ENCODE measurements at places on chromosomes 3 and 15.

GRCh38 chr3:138271189-138271794, 58.4 kb downstream of the NME9 start:
- no peak for DNase-seq

- DNase-seq, result peak; percentile 17
Observed at GRCh38 chr3:27289769-27290413, 79.3 kb downstream of the NEK10 start.

DNA sequence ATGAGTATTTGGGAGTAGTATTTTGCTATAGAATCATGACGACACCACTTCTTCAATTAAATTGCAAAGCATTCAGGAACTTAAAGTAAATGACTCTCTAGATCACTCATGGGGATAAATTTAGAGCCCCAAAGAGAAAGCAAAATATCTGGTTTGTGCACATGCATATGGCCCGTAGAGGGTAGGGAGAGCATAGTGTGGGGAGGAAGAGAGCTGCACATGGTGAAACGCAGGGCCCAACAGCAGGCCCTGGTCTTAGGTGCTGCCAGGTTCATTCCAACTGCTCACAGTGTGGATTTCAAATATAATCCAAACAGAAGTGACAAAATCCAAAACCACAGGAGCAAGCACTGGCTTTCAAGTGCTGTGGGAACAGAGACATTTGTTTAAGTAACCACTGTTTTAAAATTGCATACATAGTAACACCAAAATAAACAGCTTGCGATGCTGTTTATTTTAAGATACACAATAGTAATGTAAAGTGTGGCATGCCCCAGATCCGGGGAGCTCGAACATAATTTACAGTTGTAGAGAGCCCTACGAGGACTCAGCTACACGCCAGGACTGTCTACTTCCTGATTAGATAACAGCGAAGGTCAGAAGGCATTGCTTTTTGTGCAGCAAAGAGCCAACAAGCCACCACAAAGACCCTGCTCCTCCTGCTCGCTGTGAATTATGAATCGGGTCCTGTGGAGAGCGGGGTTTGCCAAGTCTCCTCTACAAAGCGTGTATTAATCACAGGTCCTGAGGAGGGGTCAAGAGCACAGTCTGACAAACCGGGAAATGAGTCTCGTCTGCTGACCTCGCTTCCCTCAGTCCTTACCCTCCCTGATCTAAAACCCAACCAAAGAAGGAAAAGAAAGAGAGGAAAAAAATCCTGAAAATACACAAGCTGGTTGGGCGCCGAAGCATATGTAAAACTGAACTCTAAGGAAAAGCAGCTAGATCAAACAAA, 80.6 kb downstream of the MEIS2 start:
- no peak for DNase-seq

DNA sequence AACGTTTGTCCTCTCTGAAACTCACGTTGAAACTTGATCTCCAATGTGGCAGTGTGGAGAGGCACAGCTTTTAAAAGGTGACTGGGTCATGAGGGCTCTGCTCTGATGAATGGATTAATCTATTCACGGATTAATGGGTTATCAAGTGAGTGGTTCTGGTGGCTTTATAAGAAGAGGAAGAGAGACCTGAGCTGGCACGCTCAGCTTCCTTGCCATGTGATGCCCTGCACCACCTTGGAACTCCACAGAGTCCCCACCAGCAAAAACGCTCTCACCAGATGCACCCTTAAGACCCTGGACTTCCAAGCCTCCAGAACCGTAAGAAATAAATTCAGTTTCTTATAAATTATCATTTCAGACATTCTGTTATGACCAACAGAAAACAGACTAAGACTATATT, 2.6 kb downstream of the PPP1R2 start:
- no peak for DNase-seq

DNA sequence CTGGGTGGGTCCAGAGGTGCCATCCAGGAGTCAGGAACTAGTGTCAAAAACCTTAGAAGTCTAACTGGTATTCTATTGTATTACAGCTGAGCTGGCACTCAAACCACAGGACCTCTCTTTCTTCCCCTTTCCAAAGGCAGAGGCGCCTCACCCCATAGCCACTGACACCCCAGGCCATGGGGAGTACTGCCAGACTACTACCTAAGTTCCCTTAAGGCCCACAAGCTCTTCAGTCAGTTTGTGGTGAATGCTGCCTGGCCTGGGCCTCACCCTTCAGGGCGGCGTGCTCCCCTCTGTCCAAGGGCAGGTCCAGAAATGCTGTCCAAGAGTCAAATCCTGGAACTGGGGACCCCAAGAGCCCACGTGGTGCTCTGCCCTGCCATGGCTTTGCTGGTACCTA, 43.0 kb upstream of the FGF7 start:
- DNase-seq, result no peak

GRCh38 chr15:73857193-73857920, 16.0 kb upstream of the TBC1D21 start:
- no peak for DNase-seq

- DNase-seq, result no peak
Observed at GRCh38 chr3:69413551-69414207, 27.8 kb upstream of the FRMD4B start.

Data from AG08395 (cell line).